ENCODE measurements at places on chromosomes 2 and 18. TPM values are rescaled to one million over a fixed set of nuclear protein-coding genes. Genes with fewer than 3 reads are reported as not detected.

The VIT gene
- total RNA-seq: not detected

The DYNAP gene
- not detected for total RNA-seq

DNA sequence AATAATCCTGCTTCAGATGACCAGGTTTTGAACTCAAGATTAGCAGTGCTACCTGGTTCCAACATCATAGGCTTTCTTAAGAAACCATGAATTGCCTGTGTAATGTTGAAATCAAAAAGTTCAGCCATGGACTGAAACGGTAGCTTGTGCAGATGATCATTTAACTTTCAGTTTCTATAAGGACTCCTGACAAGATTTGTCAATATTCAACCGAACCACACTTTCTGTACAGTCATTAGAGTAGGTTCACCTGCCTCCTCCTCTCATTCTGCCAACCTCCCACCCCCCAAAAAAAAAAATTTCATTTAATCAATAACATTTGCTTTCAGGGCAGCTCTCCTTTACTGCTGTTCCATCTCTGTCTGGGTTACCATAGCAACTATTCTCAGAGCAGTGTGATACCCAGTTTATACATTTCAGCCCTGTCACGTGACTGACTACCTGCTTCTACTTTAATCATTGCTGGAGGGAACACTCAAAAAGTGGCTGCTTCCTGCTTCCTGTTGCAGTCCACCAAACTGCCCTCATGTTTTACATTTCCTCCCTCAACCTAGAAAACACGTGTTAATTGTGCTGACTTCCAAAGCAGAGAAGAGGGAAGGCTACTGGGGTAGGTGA, 275.5 kb downstream of the SS18 start:
- peaks cover 2% of the 10 kb centered on the region for H3K27me3 ChIP-seq
- H3K27ac ChIP-seq: no peak overlapping the region
- no peak overlapping the region for H3K4me3 ChIP-seq
- no peaks in the 10 kb centered on the region for H3K36me3 ChIP-seq

The ASTL gene
- 0.53 TPM for total RNA-seq

GRCh38 chr2:9281145-9281544, 74.5 kb downstream of the ASAP2 start:
- peaks cover 18% of the 10 kb centered on the region for H3K27me3 ChIP-seq
- H3K4me1 ChIP-seq: no peaks in the 10 kb centered on the region
- no peaks in the 10 kb centered on the region for H3K36me3 ChIP-seq
- no peak for DNase-seq
- no peak overlapping the region for H3K4me3 ChIP-seq

The WNT10A gene
- total RNA-seq: 1.4 TPM

DNA sequence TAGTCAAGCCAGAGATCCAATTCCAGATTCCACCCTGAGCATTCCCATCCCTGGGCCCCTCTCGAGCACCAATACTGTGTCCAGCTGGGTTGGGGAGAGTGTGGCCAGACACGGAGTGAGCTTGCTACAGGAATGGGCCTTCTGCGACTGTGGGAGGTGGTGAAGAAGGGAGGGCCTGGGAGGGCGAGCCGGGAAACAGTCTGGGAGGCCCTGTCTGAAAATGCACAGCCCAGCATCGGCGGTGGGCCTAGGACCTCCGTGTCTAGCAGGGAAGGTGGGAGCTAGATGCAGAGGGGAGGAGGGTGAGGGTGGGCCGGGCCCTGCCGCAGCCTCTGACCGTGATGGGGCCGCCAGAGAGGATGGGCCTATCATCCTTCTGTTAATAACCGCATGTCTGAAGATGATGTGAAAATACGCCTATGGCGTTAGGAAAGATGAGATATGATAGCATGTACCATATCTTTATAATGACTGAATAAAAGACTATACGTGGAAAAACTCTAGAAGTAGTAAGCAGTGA, 1.9 kb upstream of the OTOS start:
- H3K4me3 ChIP-seq: no peak overlapping the region
- no peak for DNase-seq
- no peaks in the 10 kb centered on the region for H3K4me1 ChIP-seq

GRCh38 chr2:226711606-226712296, 87.9 kb downstream of the IRS1 start:
- no peak overlapping the region for H3K4me3 ChIP-seq
- no peaks in the 10 kb centered on the region for H3K36me3 ChIP-seq
- no peak overlapping the region for H3K27ac ChIP-seq
- no peaks in the 10 kb centered on the region for H3K27me3 ChIP-seq
- DNase-seq: no peak
- no peaks in the 10 kb centered on the region for H3K4me1 ChIP-seq

- no peaks in the 10 kb centered on the region for H3K36me3 ChIP-seq
- no peaks in the 10 kb centered on the region for H3K4me1 ChIP-seq
- no peak for DNase-seq
- no peak overlapping the region for H3K4me3 ChIP-seq
- no peak overlapping the region for H3K27ac ChIP-seq
These were observed 795.7 kb downstream of the DCC start for GRCh38 chr18:53135654-53136053.

GRCh38 chr2:233036162-233036838, 3.8 kb downstream of the NEU2 start:
- H3K27me3 ChIP-seq: no peaks in the 10 kb centered on the region
- no peaks in the 10 kb centered on the region for H3K4me1 ChIP-seq
- H3K36me3 ChIP-seq: no peaks in the 10 kb centered on the region
- no peak overlapping the region for H3K27ac ChIP-seq
- no peak for DNase-seq

The MTCL1 gene
- total RNA-seq: 0.75 TPM

The LRRTM1 gene
- not detected for total RNA-seq

DNA sequence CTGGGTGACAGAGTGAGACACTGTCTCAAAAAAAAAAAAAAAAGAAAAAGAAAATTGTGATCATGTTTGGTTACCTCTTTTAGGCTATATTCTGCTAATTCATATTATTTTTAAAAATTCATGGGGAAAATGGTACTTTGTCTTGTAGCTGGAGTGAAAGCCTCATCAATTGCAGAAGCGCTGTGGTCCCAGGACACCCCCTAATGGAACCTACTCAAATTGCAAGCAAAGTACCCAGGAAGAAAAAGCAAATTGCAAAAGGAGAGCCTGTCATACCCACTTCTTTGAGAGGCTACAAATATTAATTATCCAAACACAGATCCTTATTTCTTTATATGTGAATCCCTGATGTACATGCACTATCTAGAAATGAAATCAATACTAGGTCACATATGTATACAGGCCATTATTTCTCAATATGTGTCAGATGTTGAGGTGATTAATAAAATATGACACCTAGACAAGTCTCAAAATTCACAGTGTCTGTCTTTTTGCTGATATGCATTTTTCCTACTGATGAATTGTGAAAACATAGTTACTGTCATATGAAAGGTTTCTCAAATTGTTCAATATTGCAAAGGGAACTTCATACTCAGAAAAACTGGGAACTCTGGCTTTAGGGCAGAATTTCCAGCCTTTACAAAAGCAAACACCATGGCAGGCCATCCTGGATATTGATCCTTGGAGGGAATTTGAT, 12.6 kb downstream of the CRACDL start:
- H3K27ac ChIP-seq: no peak overlapping the region
- peaks cover 25% of the 10 kb centered on the region for H3K27me3 ChIP-seq
- H3K4me3 ChIP-seq: no peak overlapping the region

- H3K27me3 ChIP-seq: no peaks in the 10 kb centered on the region
- peaks cover 42% of the 10 kb centered on the region for H3K36me3 ChIP-seq
- H3K27ac ChIP-seq: no peak overlapping the region
- DNase-seq: no peak
These were observed 5.7 kb downstream of the CTDP1 start for GRCh38 chr18:79685281-79685680.

The CCDC102B gene
- 1.2 TPM for total RNA-seq

The COLEC12 gene
- total RNA-seq: not detected

The RAB31 gene
- total RNA-seq: 4.9 TPM

GRCh38 chr18:58896734-58897508, 32.2 kb downstream of the ZNF532 start:
- no peak for DNase-seq
- no peak overlapping the region for H3K27ac ChIP-seq
- H3K36me3 ChIP-seq: no peaks in the 10 kb centered on the region
- no peak overlapping the region for H3K4me3 ChIP-seq
- H3K4me1 ChIP-seq: peaks cover 13% of the 10 kb centered on the region
- no peaks in the 10 kb centered on the region for H3K27me3 ChIP-seq

DNA sequence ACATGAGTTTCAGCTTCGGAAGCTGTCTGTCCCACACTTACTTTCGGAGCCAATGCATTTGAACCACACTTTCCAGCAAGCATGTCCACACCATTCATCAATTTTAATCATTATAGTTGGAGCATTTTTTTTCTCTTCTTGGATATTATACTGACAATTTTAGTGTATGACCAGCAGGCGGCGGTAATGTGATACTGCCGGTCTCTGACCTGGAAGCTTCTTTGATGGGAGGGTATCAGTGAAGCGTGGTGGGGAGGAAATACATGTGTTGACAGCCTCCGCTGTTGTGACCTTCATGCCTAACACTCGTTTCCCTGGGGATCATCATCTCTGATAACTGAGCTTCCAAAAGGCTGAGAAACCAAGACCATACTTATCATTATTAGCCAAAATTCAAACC, 231.7 kb downstream of the GBX2 start:
- H3K27me3 ChIP-seq: no peaks in the 10 kb centered on the region
- H3K36me3 ChIP-seq: no peaks in the 10 kb centered on the region
- DNase-seq: no peak
- H3K4me3 ChIP-seq: no peak overlapping the region

DNA sequence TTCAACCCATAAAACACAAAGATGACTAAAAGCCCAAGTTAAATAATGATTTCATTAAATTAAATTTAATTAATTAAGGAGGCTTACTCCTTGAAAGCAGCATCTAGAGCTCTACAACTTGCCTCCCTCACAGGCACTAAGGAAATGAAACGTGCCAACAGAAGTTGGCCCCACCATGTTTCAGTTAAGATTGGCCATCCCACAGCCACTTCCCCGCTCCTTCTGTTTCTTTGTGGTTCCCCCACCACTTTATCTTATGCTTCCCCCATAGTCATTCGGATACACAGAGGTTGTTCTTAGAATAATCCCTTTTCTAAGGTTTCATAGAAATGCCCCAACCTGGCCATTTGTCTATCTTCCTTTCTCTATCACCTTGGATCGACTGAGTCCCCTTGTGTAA, 101.6 kb upstream of the RIOK3 start:
- peaks cover 17% of the 10 kb centered on the region for H3K36me3 ChIP-seq
- DNase-seq: no peak
- H3K27ac ChIP-seq: no peak overlapping the region
- H3K4me1 ChIP-seq: peaks cover 3% of the 10 kb centered on the region
- no peak overlapping the region for H3K4me3 ChIP-seq

- peaks cover 45% of the 10 kb centered on the region for H3K27me3 ChIP-seq
- no peak for DNase-seq
- no peaks in the 10 kb centered on the region for H3K36me3 ChIP-seq
- H3K27ac ChIP-seq: no peak overlapping the region
- no peak overlapping the region for H3K4me3 ChIP-seq
These were observed 5.7 kb downstream of the RAMP1 start for GRCh38 chr2:237864940-237865622.
